Mesenteric fat pad (tissue), 1 donor: ENCODE measurements at places on chromosomes 7 and 10. TPM values are rescaled to one million over a fixed set of nuclear protein-coding genes. Genes with fewer than 3 reads are reported as not detected.

DOCK1 gene
- 46.0 TPM for total RNA-seq

DNA sequence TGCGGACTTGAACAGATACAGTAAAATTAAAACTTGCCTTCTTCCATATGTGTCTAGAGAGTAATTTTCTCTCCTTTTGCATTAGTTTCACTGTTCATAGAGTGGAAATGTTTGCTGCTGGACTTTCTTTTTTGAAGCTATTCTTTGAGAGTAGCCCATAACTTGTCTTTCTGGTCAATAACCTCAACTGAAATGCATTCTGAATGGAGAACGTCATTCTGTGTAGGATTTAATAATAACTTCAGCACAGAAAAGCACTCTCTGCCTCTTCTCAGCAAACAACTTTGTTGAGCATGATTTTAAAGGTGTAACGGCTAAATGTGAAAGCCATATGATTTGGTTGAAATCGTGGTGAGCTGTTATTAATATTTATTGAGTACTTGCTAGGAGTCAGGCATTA lies 111.8 kb downstream of the CUX1 start:
- DNase-seq, result no peak

GRCh38 chr7:87495366-87495765 lies 19.9 kb upstream of the ABCB4 start:
- DNase-seq, result no peak

DNA sequence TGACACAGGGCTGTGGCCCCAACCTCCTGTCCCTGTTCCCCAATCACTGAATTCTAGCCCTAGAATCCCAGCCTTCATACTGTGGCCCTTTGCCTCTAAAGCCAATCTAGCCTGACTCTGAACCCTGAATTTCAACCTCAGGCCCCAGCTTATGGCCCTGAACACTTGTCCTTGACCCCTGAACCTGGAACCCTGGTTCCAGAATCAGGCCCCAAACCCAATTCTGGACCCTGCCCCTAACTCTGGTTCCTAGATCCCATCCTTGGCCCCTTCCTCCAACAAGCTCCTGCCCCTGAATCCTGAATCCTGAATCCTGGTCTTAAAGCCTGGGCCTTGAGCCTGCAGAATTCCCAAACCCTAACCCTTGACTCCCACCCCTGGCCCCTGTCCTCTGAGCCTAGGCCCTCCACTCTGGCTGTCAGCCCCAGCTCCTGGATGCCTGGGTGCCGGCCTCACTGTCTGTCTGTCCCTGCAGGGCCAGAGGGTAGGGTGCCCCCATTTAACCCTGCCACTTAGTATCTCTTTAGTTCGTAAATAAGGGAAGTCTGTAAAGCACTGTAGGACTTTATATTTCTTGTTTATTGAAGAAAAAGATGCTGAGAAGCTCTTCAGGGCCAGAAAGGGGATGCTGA lies 1.3 kb downstream of the INPP5A start:
- DNase-seq, result no peak

DNA sequence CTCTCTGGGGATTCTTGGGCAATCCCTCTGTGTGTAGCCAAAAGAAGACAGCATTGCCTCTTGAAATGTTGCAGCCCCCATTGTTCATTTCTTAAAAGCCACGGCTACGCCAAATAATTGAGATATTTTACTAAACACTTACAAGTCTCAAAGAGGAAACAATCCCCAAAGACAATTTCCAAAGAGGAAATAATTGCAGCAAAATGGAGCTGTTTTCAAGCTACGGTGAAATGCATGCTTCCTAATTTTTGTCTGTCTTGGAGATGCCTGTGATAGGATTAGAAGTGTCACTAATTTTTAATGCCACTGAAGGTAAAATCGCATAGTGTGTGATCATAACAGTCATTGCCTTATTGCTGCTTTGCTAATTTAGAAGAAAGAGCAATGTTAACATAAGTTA lies 72.9 kb upstream of the NAMPT start:
- no peak for DNase-seq

DNA sequence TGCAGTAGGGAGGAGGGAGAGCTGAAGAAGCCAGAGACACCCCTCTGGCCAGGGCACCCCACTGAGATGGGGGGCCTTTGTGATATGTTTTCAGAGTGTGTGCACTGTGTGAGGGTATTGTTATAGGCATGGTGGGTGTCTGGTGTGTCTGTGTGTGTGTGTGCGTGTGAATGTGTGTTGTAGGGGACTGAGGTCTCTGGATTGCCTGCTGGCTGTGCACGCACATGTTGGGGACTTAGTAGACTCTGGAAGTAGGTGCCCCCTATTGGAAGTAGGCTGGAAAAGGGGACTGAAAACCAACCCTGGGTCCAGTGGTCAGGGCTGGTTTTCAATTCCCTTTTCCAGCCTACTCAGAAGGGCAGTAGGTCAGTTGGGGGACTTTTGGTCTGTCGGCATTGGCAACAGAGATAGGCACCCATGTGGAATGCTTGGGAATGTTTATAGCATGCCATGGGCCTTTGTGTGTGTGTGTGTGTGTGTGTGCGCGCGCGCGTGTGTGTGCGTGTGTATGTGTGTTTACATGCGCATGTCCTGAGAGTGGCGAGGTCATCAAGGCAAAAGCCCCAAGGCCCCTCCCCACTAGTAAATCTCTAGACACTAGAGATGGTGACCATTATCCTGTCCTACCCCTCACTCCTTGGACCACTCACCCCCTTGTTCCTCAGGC lies 78.8 kb downstream of the HIF1AN start:
- DNase-seq, result peak; percentile 68

GRCh38 chr7:35780070-35780469 lies 20.8 kb upstream of the SEPTIN7 start:
- DNase-seq, result no peak
